ENCODE measurements at places on chromosomes 5 and 9. TPM values are rescaled to one million over a fixed set of nuclear protein-coding genes. Genes with fewer than 3 reads are reported as not detected.

- H3K36me3 ChIP-seq, result no peaks in the 10 kb centered on the region
- peaks cover 61% of the 10 kb centered on the region for H3K4me1 ChIP-seq
- peak; percentile 7 for DNase-seq
- peaks cover 8% of the 10 kb centered on the region for H3K27me3 ChIP-seq
- H3K27ac ChIP-seq, result peak overlapping the region; percentile 13
Observed at GRCh38 chr9:137317718-137318511, 15.8 kb upstream of the NRARP start.

GRCh38 chr5:40716000-40716399, 36.3 kb downstream of the PTGER4 start:
- no peaks in the 10 kb centered on the region for H3K4me1 ChIP-seq
- no peaks in the 10 kb centered on the region for H3K27me3 ChIP-seq
- no peak for DNase-seq
- H3K27ac ChIP-seq, result no peak overlapping the region
- H3K36me3 ChIP-seq, result peaks cover 7% of the 10 kb centered on the region
- no peak overlapping the region for H3K4me3 ChIP-seq

DNA sequence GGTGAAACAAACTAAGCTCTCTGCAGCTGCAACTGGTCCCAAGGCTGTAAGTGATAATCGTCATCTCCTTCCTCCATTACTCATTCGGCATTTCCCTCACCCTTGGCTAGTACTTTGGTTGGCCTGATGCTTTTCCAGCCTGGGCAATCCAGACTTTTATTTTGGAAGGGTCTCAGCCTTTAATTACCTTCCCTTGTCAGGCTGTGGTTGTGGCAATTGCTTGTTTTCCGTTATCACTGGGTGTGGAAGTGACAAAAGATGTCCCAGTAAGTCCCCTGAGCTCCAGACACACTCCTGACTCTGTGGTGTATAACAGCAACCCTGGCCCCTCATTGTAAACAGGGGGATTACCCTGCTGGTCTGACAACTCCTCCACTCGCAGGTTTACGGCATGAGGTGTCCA, 6.3 kb upstream of the FAF2 start:
- H3K4me3 ChIP-seq, result no peak overlapping the region
- H3K27me3 ChIP-seq, result no peaks in the 10 kb centered on the region
- H3K36me3 ChIP-seq, result no peaks in the 10 kb centered on the region
- peaks cover 2% of the 10 kb centered on the region for H3K4me1 ChIP-seq
- no peak overlapping the region for H3K27ac ChIP-seq
- DNase-seq, result no peak

DNA sequence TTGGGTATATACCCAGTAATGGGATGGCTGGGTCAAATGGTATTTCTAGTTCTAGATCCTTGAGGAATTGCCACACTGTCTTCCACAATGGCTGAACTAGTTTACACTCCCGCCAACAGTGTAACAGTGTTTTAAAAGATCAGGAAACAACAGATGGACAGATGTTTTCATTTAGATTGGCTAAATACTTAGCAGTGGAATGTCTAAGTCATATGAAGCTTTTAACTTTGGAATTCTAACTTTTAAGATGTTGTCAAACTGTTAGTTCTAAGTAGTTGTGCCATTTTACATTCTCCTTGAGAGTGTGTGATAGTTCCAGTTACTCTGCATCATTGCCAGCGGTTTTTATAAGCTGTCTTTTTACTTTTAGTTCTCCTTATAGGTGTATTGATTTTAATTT, 688.8 kb downstream of the SEMA5A start:
- no peaks in the 10 kb centered on the region for H3K4me1 ChIP-seq
- H3K27ac ChIP-seq, result no peak overlapping the region
- no peaks in the 10 kb centered on the region for H3K27me3 ChIP-seq
- no peak overlapping the region for H3K4me3 ChIP-seq
- DNase-seq, result no peak

- no peak for DNase-seq
- H3K4me1 ChIP-seq, result no peaks in the 10 kb centered on the region
- H3K4me3 ChIP-seq, result no peak overlapping the region
- no peak overlapping the region for H3K27ac ChIP-seq
- H3K27me3 ChIP-seq, result no peaks in the 10 kb centered on the region
- H3K36me3 ChIP-seq, result no peaks in the 10 kb centered on the region
Observed at GRCh38 chr9:18368206-18368605, 105.7 kb upstream of the ADAMTSL1 start.

DNA sequence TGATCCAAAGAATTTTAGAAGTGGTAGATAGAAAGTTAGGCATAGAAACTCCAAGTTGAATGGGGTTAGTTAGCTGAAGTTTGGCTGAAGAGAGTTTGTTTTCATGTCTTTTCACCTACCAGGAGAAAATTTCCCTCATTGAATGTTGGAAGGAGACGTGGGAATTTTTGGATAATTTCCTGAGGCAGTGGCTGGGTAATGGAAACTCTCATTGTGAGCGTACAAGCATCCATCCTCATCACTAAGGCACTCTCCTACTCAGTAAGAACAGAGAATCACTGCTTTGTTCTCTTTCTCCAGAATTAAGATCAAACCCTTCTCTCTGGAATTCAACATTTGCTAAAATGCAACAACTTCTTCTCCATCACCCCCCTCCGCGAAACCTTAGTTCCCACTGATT, 179.7 kb downstream of the PALM2AKAP2 start:
- H3K4me3 ChIP-seq, result no peak overlapping the region
- peaks cover 6% of the 10 kb centered on the region for H3K4me1 ChIP-seq
- peak; percentile 60 for DNase-seq

GNA14 gene
- total RNA-seq, result 2.1 TPM

- peak overlapping the region; percentile 84 for H3K4me3 ChIP-seq
- peaks cover 48% of the 10 kb centered on the region for H3K4me1 ChIP-seq
- peaks cover 38% of the 10 kb centered on the region for H3K36me3 ChIP-seq
- no peaks in the 10 kb centered on the region for H3K27me3 ChIP-seq
Observed at GRCh38 chr9:136944212-136944518, 373 bp downstream of the FBXW5 start.

ZNF782 gene
- total RNA-seq, result 8.6 TPM

- H3K4me3 ChIP-seq, result peak overlapping the region; percentile 14
- H3K4me1 ChIP-seq, result peaks cover 11% of the 10 kb centered on the region
- DNase-seq, result peak; percentile 61
- H3K36me3 ChIP-seq, result no peaks in the 10 kb centered on the region
- H3K27me3 ChIP-seq, result peaks cover 12% of the 10 kb centered on the region
Observed at GRCh38 chr9:79256691-79257213, 315.0 kb upstream of the TLE4 start.

DNA sequence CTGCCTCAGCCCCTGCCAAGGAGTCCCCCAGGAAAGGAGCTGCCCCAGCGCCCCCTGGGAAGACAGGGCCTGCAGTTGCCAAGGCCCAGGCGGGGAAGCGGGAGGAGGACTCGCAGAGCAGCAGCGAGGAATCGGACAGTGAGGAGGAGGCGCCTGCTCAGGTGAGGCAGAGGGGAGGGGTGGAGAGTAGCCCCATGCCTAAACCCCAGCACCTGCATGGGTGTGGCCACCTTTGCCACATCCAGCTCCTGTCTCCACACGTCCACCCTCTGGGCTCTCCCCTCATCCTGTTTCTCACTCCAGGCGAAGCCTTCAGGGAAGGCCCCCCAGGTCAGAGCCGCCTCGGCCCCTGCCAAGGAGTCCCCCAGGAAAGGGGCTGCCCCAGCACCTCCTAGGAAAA, 17.2 kb downstream of the TCOF1 start:
- H3K27ac ChIP-seq, result no peak overlapping the region
- H3K27me3 ChIP-seq, result no peaks in the 10 kb centered on the region
- no peaks in the 10 kb centered on the region for H3K4me1 ChIP-seq
- no peak overlapping the region for H3K4me3 ChIP-seq
- DNase-seq, result no peak
- H3K36me3 ChIP-seq, result peaks cover 95% of the 10 kb centered on the region

- H3K4me3 ChIP-seq, result no peak overlapping the region
- H3K27me3 ChIP-seq, result no peaks in the 10 kb centered on the region
- H3K27ac ChIP-seq, result peak overlapping the region; percentile 38
- peaks cover 61% of the 10 kb centered on the region for H3K4me1 ChIP-seq
Observed at GRCh38 chr5:139417214-139417613, 13.3 kb upstream of the SPATA24 start.

DNA sequence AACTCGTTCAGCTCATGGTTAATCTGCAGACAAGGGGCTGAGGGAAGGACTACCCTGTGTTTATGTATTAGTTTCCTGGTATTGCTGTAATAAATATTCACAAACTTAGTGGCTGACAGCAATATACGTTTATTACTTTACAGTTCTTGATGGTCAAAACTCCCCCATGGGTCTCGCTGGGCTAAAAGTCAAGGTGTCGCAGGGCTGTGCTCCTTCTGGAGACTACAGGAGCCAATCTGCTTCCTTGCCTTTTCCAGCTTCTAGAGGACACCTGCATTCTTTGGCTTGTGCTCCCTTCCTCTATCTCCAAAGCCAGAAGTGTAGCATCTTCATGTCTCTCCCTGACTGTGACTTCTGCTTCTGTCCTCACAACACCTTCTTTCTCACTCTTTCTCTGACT, 653.8 kb upstream of the RIOK2 start:
- no peak overlapping the region for H3K27ac ChIP-seq
- H3K4me1 ChIP-seq, result peaks cover 7% of the 10 kb centered on the region
- peak; percentile 86 for DNase-seq

DNA sequence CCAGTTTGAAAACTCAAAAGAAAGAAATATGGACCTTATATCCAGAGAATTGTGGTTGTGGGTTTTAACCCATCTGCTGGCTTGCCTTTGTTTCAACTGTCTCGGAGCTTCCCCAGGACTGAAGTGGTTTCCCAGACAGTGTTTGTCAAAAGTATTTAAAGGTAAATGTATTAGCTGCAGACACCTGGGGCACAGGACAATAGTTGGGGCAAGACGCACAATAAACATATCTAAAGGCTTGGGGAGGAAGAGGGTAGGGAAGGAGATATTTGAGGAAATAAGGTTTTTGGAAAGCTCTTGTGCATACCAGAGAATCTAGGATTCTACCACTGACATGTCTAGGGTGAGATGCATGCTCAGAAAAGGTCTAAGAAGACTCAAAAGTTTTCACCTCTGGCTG, 99.0 kb downstream of the ADAMTS2 start:
- no peaks in the 10 kb centered on the region for H3K36me3 ChIP-seq
- H3K4me3 ChIP-seq, result no peak overlapping the region
- H3K27me3 ChIP-seq, result peaks cover 3% of the 10 kb centered on the region
- no peak overlapping the region for H3K27ac ChIP-seq

ANKRA2 gene
- 23.6 TPM for total RNA-seq

- peaks cover 2% of the 10 kb centered on the region for H3K36me3 ChIP-seq
- no peak overlapping the region for H3K27ac ChIP-seq
- no peaks in the 10 kb centered on the region for H3K4me1 ChIP-seq
- DNase-seq, result no peak
- H3K27me3 ChIP-seq, result no peaks in the 10 kb centered on the region
Observed at GRCh38 chr5:171990713-171991015, 15.8 kb downstream of the FBXW11 start.

- H3K27ac ChIP-seq, result no peak overlapping the region
- DNase-seq, result no peak
- H3K4me1 ChIP-seq, result peaks cover 9% of the 10 kb centered on the region
- H3K27me3 ChIP-seq, result peaks cover 25% of the 10 kb centered on the region
- H3K4me3 ChIP-seq, result no peak overlapping the region
- no peaks in the 10 kb centered on the region for H3K36me3 ChIP-seq
Observed at GRCh38 chr9:88530051-88530450, 4.9 kb upstream of the NXNL2 start.

- no peak overlapping the region for H3K4me3 ChIP-seq
- no peaks in the 10 kb centered on the region for H3K36me3 ChIP-seq
- no peaks in the 10 kb centered on the region for H3K27me3 ChIP-seq
- no peak for DNase-seq
Observed at GRCh38 chr5:163730206-163730756, 224.9 kb downstream of the MAT2B start.

DNA sequence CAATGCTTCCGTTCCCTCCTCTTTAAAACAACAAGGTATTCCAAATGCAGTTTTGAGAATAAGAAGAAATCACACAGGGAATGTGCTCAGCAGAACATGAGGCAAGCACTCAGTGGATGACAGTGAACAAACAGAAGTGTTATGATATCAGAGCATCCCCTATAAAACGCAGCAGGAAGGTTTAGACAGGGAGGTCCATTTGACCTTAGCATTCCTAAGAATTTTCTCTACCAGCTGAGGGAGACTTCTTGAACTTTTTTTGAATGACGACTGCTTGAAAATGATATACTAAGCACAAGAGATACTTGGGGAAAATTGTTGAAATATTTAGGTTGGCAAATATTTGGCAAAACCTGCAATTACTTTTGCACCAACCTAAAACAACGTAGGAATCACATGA, 3.9 kb downstream of the AMACR start:
- H3K27ac ChIP-seq, result no peak overlapping the region
- DNase-seq, result no peak
- H3K4me3 ChIP-seq, result no peak overlapping the region
- H3K4me1 ChIP-seq, result peaks cover 9% of the 10 kb centered on the region

DNA sequence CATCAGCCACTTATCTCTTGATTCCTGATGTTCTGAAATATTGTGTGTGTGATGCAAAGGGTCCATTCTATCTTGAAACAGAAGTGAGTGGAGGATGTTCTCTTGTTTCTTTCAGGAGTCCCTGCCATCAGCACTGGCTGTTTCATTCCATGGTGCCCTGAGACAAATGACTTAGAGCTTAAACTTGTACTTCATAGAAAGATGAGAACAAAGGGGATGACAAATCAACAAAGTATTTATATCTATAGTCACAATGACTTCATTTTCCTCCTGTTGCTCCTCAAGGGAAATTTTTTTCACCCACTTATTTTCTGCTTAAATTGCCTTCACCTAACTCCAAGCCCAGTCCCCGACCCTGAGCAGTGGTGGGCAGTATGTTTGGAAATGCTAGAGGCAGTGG, 171.6 kb downstream of the TARS1 start:
- H3K4me3 ChIP-seq, result no peak overlapping the region
- no peaks in the 10 kb centered on the region for H3K27me3 ChIP-seq
- no peak overlapping the region for H3K27ac ChIP-seq
- no peak for DNase-seq
- H3K4me1 ChIP-seq, result peaks cover 3% of the 10 kb centered on the region

GRCh38 chr5:1831677-1832313, 30.6 kb downstream of the NDUFS6 start:
- no peak for DNase-seq
- H3K4me3 ChIP-seq, result no peak overlapping the region
- peaks cover 34% of the 10 kb centered on the region for H3K27me3 ChIP-seq
- no peak overlapping the region for H3K27ac ChIP-seq
- no peaks in the 10 kb centered on the region for H3K36me3 ChIP-seq

RANBP6 gene
- 22.9 TPM for total RNA-seq

GRCh38 chr5:123795688-123796087, 283.7 kb downstream of the CSNK1G3 start:
- no peaks in the 10 kb centered on the region for H3K4me1 ChIP-seq
- H3K4me3 ChIP-seq, result no peak overlapping the region

GRCh38 chr9:556675-557074, 284.8 kb upstream of the DMRT1 start:
- H3K27ac ChIP-seq, result no peak overlapping the region
- H3K36me3 ChIP-seq, result no peaks in the 10 kb centered on the region
- no peak overlapping the region for H3K4me3 ChIP-seq
- H3K4me1 ChIP-seq, result peaks cover 2% of the 10 kb centered on the region
- H3K27me3 ChIP-seq, result no peaks in the 10 kb centered on the region
- no peak for DNase-seq
